PC-9 (cell line): ENCODE measurements at places on chromosomes 2 and 18.

- no peak for DNase-seq
Measured at GRCh38 chr2:33040541-33040940, 93.8 kb downstream of the LTBP1 start.

- DNase-seq, result no peak
Measured at GRCh38 chr18:59959073-59959472, 59.3 kb downstream of the PMAIP1 start.

GRCh38 chr18:56257205-56257604 lies 381.2 kb downstream of the TXNL1 start:
- no peak for DNase-seq

DNA sequence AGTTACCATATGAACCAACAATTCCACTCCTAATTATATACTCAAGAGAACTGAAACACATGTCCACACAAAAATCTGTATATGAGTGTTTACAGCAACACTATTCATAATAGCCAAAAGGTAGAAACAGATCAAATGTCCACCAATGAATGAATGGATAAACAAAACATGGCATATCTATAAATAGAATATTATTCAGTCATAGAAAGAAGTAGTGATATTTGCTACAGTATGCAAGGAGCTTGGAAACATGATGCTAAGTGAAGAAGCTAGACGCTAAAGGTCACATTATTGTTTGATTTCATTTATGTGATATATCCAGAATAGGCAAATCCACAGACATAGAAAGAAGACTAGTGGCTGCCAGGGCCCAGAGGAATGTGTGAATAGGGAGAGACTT lies 92.0 kb downstream of the RTTN start:
- no peak for DNase-seq

DNA sequence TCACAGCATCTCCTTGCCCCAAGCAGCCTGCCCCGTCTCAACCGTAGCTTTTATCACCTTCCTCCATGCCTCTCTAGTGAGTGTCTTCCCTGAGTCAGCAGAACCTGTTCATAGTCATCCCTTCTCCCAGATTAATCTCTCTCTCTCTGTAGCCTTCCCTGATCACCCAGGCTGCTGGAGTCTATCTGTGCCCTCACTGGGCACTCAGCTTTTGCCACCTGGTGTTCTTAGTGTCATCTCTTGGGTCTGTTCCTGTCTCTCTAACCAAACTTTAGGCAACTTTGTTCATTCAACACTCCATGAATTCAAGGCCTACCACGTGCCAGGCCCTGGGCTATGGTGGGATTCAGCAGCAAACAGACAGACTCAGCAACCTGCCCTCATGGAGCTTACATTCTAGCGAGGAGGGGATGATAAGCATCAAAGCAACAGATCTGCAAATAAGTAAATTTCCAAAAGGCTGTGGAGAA lies 159.1 kb downstream of the SMAD7 start:
- no peak for DNase-seq
